ENCODE measurements at places on chromosomes 2 and 18. TPM values are rescaled to one million over a fixed set of nuclear protein-coding genes. Genes with fewer than 3 reads are reported as not detected.

DNA sequence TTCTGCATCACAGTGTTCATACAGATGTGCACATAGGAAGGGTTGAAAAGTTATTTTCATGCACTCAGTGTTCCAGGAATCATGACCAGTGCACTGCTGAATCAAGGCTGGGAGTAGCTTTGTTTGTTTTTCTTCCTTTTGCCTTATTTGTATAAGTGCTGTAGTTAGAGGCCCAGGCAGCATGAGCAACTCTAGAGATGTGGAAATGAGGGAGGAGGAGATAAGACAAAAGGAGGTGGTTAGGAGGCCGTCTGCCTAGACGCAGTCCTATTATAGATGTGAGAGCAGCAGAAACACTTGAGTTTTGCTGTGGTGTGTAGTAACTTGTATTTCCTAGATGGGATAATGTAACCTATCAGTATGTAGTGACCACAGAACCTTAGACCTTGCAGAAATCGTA lies 264.3 kb upstream of the RASGRP3 start:
- H3K4me1 ChIP-seq, result no peaks in the 10 kb centered on the region
- H3K27ac ChIP-seq, result no peak overlapping the region

The TXNDC2 gene
- total RNA-seq, result not detected

The MAP3K19 gene
- total RNA-seq, result not detected

The ACTG2 gene
- total RNA-seq, result not detected

- H3K27ac ChIP-seq, result no peak overlapping the region
- DNase-seq, result no peak
- H3K4me3 ChIP-seq, result no peak overlapping the region
- no peaks in the 10 kb centered on the region for H3K27me3 ChIP-seq
These were observed 111.7 kb downstream of the BCL11A start for GRCh38 chr2:60441800-60442199.

GRCh38 chr2:163736433-163737189 lies 803 bp upstream of the FIGN start:
- peaks cover 10% of the 10 kb centered on the region for H3K27me3 ChIP-seq
- H3K4me3 ChIP-seq, result no peak overlapping the region
- no peak overlapping the region for H3K27ac ChIP-seq

The REEP1 gene
- total RNA-seq, result 1.0 TPM

Data from T-cell (primary cell).